ENCODE measurements at places on chromosomes 2 and 18.

GRCh38 chr2:172299741-172300140 lies 127.6 kb upstream of the ITGA6 start:
- no peak for DNase-seq

GRCh38 chr2:24076849-24077534 lies 866 bp upstream of the SF3B6 start:
- DNase-seq, result no peak

DNA sequence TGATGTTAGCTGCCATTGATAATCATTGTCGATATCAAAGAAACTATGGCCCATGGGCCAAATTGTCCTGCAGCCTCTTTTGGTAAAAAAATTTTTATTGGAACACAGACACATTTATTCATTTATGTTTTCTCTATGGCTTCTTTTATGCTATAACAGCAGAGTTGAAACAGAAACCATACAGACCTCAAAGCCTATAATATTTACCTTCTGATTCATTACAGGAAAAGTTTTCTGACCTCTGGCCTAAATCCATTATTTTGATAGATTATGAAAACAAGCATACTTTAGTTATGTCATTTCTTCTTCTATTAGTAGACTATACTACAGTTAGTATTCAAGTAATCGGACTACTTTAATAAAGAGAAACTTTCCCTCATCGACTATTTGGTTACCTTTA lies 349.7 kb upstream of the GALNT5 start:
- DNase-seq, result no peak

GRCh38 chr2:233044974-233045605 lies 12.6 kb downstream of the NEU2 start:
- no peak for DNase-seq

- DNase-seq, result no peak
These were observed 45.7 kb downstream of the QPCT start for GRCh38 chr2:37389989-37390765.
